ENCODE measurements at places on chromosomes 7 and 10.

DNA sequence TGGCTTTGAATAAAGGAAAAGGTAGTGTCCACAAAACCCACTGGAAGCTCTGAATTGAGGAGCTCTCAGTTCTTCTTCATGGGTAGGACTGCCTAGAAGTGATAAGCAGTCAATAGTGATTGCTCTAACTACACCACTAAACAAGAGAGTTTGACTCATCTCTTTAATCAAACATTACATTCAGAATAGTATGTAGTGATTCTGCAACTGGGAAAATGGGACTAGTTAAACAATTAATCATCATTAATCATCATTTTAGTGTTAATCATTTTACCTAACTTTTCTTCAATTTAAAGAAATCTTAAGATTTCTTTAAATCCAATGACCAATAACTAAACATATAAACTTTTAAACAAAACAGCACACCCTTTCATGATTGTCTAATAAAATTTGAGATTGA, 484.0 kb upstream of the FZD8 start:
- no peak overlapping the region for H3K4me3 ChIP-seq
- no peak overlapping the region for H3K27ac ChIP-seq
- H3K36me3 ChIP-seq = no peaks in the 10 kb centered on the region
- no peaks in the 10 kb centered on the region for H3K27me3 ChIP-seq
- no peak for DNase-seq

DNA sequence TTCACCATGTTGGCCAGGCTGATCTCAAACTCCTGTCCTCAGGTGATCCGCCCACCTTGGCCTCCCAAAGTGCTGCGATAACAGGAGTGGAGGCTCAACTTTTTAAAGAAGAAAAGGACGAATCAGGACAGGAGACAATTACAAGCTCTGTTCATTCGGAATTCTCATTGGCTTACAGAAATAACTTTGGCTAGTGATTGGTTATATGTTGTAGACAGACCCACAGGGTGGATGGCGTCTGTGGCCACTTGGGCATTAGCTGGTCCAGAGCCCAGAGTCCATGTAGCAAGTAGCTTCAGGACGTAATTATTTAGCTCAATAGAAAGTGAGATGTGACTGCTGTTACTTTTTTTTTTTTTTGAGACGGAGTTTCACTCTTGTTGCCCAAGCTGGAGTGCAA, 160.5 kb upstream of the TNRC18 start:
- no peaks in the 10 kb centered on the region for H3K36me3 ChIP-seq
- H3K27ac ChIP-seq = no peak overlapping the region
- no peak for DNase-seq
- no peak overlapping the region for H3K4me3 ChIP-seq
- H3K4me1 ChIP-seq = peaks cover 4% of the 10 kb centered on the region
- no peaks in the 10 kb centered on the region for H3K27me3 ChIP-seq

DNA sequence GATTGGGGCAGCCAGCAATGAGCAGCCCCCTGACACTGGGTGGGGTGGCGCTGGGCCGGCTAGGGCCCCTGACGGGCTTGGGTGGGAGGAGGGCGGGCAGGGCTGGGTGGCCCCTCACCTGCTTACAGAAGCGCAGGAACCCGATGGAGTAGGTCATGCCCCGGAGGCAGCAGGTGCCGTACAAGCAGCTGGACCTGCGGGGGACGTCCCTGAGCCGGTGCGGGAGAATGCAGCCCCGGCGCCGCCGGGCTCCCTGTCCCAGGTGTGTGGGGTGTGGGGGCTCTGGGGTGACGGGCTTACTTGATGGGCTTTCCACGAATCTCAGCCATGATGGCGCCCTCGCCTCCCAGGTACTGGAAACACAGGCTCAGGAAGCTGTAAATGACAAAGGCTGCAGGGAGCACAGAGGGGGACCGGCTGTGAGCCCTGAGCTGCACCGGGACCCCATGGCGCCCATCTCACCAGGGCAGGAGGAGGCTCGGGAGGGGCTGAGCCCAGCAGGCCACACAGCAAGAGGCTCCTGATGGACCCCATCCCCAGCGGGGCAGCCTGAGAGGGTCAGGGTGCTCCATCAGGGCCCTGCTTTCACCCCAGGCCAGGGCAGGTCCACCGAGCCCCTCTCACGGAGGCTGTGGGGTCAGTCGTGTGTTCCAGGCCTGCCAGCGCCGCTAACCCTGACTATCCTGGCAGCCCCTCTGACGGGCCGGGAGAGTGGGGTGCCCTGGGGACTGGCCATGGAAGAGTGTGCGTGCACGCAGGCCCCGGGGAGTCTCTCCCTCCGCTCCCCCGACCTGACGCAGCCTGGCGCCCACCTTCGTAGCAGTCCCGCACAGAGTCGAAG, 5.8 kb downstream of the TMEM184A start:
- no peaks in the 10 kb centered on the region for H3K36me3 ChIP-seq
- no peak overlapping the region for H3K27ac ChIP-seq
- no peak overlapping the region for H3K4me3 ChIP-seq
- no peaks in the 10 kb centered on the region for H3K27me3 ChIP-seq

- no peaks in the 10 kb centered on the region for H3K36me3 ChIP-seq
- no peak overlapping the region for H3K27ac ChIP-seq
- H3K4me3 ChIP-seq = no peak overlapping the region
- H3K4me1 ChIP-seq = peaks cover 8% of the 10 kb centered on the region
Observed at GRCh38 chr10:20817646-20818045, 79.5 kb downstream of the NEBL start.
